ENCODE measurements at places on chromosomes 1 and 21. TPM values are rescaled to one million over a fixed set of nuclear protein-coding genes. Genes with fewer than 3 reads are reported as not detected.

DNA sequence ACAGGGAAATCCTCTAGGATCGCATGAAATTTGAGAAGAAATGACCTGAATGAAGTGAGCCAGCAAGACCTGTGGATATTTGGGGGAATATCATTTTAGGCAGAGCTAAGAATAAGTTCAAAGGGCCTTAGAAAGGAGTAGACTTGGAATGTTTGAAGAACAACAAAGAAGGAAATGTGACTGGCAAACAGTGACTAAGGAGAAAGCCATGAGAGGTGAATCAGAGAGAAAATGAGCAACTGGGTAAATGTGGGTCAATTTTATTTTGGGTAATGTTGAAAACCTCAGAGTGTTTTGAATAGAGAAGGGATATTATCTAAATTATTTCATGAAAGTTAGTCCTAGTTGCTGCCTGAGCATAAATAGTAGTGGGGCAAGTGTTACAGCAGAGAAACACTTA lies 672.8 kb downstream of the LMO4 start:
- no peak for DNase-seq

DNA sequence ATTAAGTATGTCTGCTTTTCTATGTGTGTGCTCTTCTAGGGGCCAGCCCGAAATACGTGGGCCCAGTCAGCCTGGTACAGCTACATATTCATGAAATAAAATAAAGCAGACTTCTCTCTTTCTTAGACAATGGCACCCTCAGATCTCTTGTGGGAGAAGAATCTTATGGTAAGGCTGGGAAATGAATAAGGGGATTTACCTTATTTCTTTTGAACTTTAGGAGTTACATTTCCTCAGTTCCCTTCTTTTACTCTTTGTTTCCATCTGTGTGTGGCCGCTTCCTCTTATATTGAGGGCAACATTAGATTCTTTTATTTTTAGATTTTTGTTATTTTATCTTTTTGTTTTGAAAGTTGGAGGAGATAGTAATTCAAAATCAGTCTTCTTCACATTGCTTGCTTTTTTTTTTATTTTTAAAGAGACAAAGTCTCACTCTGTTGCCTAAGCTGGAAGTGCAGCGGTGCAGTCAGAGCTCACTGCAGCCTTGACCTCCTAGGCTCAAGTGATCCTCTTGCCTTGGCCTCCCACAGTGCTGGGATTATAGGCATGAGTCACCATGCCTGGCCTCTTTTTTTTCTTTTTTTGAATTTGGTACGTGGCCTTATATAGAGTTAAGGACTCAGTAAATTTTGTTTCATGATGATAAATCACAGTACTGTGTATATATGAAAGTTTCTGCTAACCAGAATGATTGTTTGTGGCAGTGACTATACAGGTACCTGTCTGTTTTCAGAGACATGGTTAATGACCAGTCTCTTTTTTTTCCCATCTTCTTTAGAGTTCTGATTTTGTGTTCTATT lies 9.1 kb downstream of the LAMC1 start:
- no peak for DNase-seq

RUNX3 gene
- total RNA-seq: 6.8 TPM

DNA sequence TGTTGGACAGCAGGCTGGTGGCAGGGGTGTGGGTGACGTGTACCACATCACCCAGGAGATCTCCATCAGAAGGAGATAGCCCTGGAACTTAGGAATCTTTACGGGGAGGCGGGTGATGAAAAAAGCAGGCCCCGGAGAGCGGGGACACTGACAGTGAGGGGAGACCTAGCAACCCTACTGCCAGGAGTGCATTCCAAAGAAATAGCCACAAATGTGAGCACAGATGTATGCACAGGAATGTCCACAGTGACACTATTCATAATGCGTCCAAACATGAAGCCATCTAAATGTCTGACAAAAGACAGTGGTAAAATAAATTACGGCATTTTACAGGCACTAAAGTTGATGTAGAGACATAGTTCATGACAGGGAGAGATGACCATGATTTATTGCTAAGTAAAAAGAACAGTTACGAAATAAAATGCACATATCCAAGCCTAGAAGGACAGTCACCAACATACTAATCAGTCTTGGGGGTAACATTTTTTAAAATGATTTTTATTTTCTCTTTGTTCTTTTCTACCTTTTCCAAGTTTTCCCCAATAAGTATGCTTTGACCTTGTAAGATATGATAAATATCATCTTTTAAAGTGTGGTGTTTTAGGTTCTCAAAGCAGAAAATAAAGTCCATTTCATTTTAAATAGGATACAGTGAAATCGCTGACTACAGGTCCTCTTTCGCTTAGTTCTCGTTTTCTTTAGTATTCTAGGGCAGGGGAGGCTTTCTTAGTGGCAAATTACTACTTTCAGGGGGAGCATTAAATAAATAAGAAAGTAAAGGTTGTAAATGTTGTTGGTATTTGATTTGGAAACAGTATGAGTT lies 21.3 kb downstream of the CD247 start:
- no peak for DNase-seq

DNA sequence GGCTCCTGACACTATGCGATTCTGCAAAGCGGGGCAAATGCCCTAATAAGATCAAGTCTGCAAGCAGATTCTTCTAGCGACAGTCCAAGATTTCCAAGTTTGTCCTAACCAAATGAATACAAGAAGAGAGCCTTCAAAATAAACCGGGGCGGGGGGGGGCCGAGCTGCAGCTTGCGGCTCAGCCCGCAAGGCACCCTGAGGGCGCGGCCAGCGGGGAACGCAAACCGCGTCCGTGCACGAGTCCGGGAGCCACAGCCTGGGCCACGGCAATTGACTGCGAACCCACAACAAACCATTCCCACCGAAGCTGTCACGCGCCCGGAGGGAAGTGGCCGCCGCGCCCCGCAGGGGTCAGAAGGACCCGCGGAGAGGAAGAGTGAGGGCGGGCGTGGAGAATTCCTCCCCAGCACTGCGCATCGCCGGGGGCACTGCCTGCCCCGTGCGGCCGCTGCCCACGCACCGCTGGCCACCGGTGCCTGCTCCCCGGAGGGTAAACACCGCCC lies 687 bp downstream of the TGFBR3 start:
- DNase-seq: no peak

DNA sequence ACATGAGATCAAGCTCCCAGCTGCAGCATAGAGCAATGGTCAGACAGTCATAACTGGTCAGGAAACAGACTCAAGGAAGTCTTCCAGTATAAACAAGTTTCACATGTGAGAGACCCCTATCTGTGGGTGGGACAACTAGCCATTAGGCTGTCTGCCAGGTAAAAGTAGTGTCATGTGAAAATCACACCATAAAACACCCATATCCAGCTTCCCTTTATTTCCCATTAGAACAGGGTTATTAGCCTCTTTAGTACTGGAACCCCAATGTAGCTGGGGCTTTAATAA lies 426.7 kb downstream of the KCNT2 start:
- no peak for DNase-seq

- DNase-seq: no peak
Measured at GRCh38 chr1:98044766-98045165, 123.9 kb upstream of the DPYD start.

DNA sequence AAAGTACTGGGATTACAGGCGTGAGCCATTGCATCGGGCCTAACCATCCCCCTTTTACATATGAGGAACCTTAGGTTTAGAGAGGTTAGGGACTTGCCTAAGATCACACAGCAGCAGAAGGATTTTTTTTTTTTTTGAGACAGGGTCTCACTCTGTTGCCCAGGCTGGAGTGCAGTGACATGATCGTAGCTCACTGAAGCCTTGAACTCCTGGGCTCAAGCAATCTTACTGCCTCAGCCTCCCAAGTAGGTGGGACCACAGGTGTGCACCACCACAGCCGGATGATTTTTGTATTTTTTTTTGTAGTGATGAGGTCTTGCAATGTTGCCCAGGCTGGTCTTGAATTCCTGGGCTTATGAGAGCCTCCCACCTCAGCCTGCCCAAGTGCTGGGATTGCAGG lies 2.2 kb upstream of the C1orf167 start:
- no peak for DNase-seq

MXRA8 gene
- total RNA-seq: 326 TPM

CD1E gene
- total RNA-seq: not detected

DNA sequence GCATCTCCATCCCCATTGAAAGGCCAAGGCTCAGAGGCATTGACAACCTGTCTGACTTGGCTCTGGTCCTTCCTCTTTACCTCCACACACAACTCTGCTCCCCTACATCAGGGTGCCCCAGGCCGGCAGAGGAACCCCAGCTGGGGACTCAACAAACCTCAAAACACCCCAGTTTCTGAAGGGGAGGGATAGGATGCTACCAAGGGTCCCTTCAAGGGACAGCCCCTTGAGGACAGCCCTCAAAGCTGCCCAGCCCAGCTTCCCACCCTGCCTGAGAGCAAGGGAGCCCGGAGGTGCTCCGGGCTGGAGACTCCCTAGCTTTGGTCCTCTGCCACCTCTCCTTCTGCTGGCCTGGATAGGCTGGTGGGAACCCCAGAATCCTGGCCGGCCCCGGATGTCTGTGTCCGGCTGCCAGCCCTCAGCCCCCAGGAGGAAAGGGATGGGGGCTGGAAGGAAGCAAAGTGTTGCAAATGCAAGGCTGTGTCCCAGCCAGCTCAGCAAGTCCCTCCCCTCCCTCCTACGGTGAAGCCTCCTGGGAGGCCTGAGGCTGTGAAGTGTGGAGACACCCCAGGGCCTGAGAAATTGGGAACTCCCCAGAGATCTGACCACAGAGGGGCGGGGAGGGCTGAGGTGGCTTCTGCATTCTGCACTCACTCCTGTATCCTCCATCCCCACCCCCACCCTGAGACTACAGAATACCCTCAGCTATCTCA lies 1.1 kb upstream of the MARCKSL1 start:
- no peak for DNase-seq

- no peak for DNase-seq
Measured at GRCh38 chr1:12475530-12475934, 142.5 kb downstream of the DHRS3 start.

DNA sequence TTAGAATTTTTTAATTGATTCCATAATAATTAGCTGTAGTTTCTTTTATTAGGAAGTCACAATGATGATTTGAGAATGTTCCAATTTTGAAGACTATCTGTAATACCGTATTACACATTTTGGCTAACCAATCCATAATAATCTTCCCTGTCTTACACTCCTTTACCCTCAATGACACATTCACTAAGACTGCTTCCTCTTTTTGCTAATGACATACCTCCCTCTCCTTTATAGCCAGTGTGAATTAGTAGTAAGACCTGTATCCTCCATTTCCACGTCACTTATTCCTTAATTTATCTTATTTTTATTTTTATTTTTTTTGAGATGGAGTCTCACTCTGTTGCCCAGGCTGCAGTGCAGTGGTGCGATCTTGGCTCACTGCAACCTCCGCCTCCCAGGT lies 10.1 kb downstream of the KDM1A start:
- DNase-seq: no peak

RAP1GAP gene
- 0.27 TPM for total RNA-seq

- DNase-seq: no peak
Measured at GRCh38 chr1:20645414-20645813, 12.2 kb downstream of the PINK1 start.

GPR161 gene
- total RNA-seq: 11.6 TPM

DNA sequence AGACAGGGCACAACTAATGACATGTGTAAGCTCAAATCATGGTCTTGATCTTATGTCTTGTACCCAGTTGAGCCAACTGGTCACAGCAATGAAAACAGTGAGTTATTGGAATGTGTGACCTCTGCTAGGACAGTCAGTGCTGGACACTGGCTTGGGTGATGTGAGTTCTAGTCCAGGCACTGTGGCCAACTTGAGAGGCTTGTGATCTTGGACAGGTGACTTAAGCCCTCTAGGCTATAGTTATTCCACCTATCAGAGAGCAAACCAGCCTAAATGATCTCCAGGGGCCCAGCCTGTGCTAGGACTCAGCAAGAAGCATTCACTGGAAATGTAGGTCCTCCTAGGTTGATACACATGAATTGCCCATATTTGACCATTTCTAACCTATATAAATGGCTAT lies 1.1 kb downstream of the KCNE2 start:
- DNase-seq: no peak

CENPF gene
- 1.8 TPM for total RNA-seq

- no peak for DNase-seq
Measured at GRCh38 chr1:30183895-30184294, 539.5 kb downstream of the MATN1 start.

DNA sequence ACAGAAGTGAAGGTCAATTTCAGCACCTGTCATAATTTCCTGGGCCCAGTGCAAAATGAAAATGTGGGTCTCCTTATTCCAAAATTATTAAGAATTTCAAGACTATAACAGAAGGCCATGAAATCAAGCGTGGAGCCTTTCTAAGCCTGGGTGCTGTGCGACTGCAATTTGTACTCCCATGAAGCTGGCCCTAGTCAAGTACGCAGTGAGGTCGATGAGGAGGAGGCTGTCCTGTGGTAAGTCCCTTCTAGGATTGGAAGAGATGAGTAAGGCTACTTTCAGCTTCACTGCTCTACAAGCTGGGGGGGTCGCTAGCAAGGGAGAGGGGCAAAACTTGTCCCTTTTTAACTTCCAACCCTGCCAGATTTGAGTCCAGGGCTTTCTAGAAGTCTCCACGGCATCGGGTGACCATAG lies 410 bp upstream of the NUDC start:
- no peak for DNase-seq

FOXJ3 gene
- total RNA-seq: 62.0 TPM

GRCh38 chr1:156096640-156097391 lies 14.6 kb upstream of the MEX3A start:
- DNase-seq: no peak

DNA sequence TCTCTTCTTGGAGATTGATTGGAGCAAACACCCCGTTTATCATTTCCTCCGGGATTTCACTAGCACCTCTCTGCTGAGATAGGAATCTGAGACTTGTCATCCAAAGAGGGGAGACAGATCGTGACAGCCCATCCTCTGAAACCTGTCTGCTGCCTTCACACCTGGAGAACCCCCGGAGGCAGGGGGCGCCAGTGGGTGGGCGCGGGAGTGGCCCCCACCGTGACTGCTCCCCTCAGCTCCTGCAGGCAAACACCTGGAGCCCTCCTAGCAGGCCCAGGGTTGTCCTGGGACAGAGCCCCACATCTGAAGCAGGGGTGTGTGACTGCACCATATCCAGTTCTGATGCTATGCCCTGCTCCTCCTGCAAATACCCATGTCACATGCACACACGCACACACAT lies 209.5 kb upstream of the POU3F1 start:
- no peak for DNase-seq

SPATA21 gene
- not detected for total RNA-seq

DNA sequence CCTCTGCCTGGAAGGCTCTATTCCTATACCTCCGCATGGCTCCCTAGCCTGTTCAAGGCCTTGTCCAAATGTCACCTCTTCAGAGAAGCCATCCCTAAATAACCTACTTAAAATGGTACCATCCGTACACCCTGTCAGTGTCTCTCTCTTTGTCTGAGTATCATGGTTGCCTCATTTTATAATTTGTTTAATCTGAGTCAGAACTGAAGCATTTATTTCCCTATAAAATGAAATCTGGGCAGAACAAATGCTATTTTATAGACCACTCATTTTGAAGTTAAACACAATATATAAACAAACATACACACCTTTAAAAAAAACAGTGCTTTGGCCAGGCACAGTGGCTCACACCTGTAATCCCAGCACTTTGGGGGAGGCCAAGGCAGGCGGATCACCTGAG lies 30.2 kb downstream of the RERE start:
- DNase-seq: no peak

GRCh38 chr1:24939675-24940193 lies 9.7 kb upstream of the RUNX3 start:
- no peak for DNase-seq

- DNase-seq: no peak
Measured at GRCh38 chr1:46407636-46408035, 13.5 kb downstream of the FAAH start.

- no peak for DNase-seq
Measured at GRCh38 chr1:86472152-86472551, 3.4 kb downstream of the CLCA1 start.

- no peak for DNase-seq
Measured at GRCh38 chr1:161740921-161741320, 8.7 kb upstream of the DUSP12 start.

- DNase-seq: no peak
Measured at GRCh38 chr1:169809370-169810095, 14.8 kb upstream of the METTL18 start.
